ENCODE measurements at places on chromosomes 16 and 17. TPM values are rescaled to one million over a fixed set of nuclear protein-coding genes. Genes with fewer than 3 reads are reported as not detected.

The SLC9A5 gene
- total RNA-seq, result 3.2 TPM

The RDM1 gene
- total RNA-seq, result 0.75 TPM

The ABCA3 gene
- 18.3 TPM for total RNA-seq

The KSR1 gene
- 60.2 TPM for total RNA-seq

The CCL14 gene
- 43.3 TPM for total RNA-seq

The PPL gene
- total RNA-seq, result 62.2 TPM

The DNASE1L2 gene
- 4.6 TPM for total RNA-seq

The KRT38 gene
- total RNA-seq, result not detected

The CHD9NB gene
- 4.8 TPM for total RNA-seq

DNA sequence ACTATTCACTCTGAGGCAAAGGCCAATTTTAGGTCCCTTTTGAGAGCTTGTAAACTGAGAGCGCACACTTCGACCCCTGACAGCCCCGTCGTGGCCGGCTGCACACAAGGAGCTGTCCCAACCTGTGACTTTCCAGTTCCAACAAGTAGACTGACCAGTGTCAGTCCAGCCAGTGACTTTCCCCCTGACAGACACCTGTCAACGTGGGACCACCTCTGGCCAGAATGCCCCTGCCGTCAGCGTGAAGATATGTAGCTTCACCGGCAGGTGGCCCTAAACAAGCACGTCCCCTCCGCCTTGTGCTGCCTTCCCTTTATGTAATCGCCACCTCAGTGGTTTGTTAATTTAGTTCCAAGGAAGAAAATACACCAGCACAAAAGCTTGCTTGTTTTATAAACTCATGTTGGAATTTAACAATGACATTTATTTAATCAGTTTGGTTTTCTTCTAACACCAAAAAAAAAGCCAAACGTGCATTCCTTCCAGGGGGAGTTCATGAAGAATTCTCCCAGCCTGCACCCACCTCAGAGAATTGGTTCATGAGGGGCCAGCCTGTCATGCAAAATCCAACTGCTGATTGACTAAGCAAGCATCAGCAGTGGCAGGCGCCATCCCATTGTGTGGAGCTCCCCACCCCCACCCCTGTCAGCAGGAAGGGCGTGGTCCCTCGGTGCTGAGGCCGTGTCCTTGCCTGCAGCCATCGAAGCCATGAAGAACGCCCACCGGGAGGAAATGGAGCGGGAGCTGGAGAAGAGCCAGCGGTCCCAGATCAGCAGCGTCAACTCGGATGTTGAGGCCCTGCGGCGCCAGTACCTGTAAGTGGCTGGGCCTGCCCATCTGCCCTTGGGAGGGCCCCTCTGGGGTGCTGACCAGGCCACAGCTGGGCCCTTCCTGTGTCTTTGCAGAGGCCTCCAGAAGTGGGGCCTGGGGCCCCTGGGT lies 33.9 kb downstream of the PLD6 start:
- no peak for DNase-seq

DNA sequence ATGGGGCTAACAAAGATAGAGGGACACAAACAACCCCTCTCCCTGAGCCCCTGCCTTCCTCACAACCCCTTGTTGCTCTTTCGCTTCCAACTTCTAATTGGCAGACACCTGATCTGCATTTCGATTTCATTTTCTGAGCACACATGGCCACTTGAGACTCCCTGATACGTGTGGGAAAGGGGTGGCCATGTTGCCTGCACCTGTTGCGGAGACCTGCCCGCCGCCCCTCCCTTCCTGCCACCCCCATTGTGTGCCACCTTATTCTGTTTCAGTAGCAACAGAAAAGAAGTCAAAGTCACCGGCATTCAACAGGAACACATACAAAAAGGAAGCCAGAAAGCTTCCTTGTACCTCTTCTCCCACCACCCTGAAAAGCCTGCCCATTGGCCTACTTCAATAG lies 254.7 kb upstream of the SOX9 start:
- no peak for DNase-seq

- no peak for DNase-seq
Observed at GRCh38 chr16:75497558-75497957, 2.3 kb upstream of the CHST6 start.

- no peak for DNase-seq
Observed at GRCh38 chr16:27786221-27786922, 236.4 kb downstream of the KATNIP start.

- DNase-seq, result no peak
Observed at GRCh38 chr17:51687887-51688286, 427.5 kb downstream of the UTP18 start.

GRCh38 chr16:67897231-67897630 lies 4.2 kb downstream of the PSKH1 start:
- DNase-seq, result no peak

- DNase-seq, result no peak
Observed at GRCh38 chr16:84307209-84307954, 12.7 kb downstream of the WFDC1 start.

GRCh38 chr16:50964491-50964890 lies 186.6 kb downstream of the SALL1 start:
- DNase-seq, result no peak

- DNase-seq, result no peak
Observed at GRCh38 chr17:58492238-58493121, 4.3 kb upstream of the HSF5 start.

DNA sequence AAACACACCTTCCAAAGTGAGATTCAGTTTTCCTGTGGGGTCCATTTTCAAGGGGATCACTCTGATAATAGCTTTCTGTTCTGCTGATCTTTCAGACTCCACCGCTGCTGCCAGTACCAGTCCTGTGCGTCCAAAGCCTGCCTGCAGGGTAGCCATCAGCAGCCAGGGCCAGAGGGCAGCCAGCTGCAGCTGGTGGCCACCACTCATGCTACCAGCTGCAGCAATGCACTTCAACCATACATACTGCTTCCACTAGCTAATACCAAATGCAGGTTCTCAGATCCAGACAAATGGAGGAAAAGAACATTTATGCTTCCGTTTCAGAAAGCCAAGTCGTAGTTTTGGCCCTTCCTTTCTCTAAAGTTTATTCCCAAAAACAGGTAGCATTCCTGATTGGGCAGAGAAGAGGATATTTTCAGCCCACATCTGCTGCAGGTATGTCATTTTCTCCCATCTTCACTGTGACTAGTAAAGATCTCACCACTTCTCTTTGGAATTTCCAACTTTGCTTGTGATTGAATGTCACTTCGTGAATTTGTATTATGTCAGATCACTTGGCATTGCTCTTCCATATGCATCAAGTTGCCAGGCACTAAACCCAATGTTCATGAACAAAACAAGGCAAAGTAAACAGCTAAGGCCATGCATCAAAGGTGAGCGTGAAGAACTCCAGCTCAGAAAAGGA lies 1.8 kb downstream of the RNF43 start:
- peak; percentile 16 for DNase-seq

DNA sequence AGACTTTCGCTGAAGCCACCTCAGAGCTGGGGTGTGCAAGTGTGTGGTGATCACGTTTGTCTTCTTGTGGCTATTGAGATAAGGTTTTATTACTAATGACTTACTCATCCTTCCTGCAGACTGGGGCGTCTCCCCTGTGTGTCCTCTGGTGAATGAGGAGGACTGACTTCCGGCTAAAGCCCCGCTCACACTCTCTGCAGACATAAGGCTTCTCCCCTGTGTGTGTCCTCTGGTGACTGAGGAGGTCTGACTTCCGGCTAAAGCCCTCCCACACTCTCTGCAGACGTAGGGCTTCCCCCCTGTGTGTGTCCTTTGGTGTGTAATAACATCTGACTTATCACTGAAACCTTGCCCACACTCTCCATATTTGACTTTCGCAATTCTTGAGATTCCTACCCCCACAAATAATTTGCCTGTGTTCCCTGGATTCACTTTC lies 19.4 kb downstream of the PRDM7 start:
- no peak for DNase-seq

- no peak for DNase-seq
Observed at GRCh38 chr17:32831627-32832243, 45.2 kb downstream of the MYO1D start.

- DNase-seq, result no peak
Observed at GRCh38 chr17:50920041-50920410, 53.9 kb upstream of the TOB1 start.

- no peak for DNase-seq
Observed at GRCh38 chr16:49362230-49362629, 11.4 kb upstream of the C16orf78 start.

GRCh38 chr17:39167476-39167875 lies 1.5 kb upstream of the ARL5C start:
- DNase-seq, result no peak

DNA sequence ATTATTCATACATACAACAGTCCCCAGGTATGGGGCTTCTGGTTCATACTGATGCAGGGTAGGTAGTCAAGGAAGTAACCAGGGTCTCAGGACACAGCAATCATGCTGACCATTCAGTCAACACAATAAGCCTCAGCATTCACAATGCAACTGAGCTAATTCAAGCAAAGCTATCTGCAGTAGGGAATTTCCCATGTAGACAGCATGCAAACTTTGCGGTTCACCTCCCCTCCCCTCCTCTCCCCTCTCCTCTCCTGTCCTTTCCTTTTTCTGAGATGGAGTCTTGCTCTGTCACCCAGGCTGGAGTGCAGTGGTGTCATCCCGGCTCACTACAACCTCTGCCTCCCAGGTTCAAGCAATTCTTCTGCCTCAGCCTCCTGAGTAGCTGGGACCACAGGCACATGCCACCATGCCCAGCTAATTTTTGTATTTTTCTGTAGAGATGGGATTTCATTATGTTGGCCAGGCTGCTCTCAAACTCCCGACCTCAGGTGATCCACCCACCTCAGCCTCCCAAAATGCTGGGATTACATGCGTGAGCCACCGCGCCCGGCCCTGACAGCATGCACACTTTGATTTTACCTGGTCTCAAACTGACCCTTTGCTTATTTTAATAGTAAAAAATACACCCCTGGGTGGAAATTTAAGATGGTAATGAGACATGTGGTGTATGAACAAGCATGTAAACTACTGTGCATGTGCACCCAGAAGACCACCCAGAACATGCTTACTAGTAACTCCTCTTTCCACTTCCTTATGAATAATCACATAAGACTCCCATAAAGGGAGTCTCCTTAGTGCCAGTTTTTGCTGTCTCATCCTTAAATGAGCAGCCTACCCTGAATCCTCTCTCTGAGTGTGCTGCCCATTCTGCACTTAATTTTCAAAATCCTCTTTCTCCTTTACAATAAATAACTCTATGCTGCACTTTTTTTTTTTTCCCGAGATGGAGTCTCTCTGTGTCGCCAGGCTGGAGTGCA lies 9.3 kb upstream of the RNF135 start:
- no peak for DNase-seq

DNA sequence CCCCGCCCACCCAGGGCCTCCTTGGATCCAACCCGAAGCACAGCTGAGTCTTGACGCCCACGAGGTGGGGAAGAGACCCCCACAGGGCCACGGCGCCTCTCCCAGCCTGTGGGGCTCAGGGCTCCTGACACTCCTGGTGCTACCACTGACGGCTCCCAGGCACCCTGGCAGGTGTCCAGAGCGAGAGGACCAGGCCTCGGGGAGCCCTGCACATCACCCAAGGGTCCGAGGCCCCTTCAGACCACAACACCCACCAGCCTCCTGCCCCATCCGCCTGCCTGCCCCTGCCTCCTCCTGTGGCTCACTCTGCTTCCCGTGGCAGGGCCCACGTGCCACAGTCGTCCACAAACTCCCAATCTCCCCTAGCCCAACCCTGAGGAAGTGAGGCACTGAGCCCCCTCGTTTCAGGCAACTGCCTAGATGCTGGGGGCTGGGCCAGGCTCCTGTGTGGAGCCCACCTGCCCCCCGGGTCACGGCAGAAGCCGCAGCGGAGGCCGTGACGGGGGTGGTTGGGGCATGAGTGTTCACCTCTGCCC lies 28.3 kb upstream of the AATK start:
- DNase-seq, result no peak
